NCI-H1694 (cell line): ENCODE measurements at places on chromosomes 4 and X.

GRCh38 chrX:133365871-133366611 lies 49.2 kb downstream of the GPC4 start:
- no peak for DNase-seq

GRCh38 chr4:142703694-142704309 lies 142.3 kb downstream of the INPP4B start:
- DNase-seq: no peak

GRCh38 chr4:36549252-36549651 lies 267.8 kb downstream of the DTHD1 start:
- no peak for DNase-seq

GRCh38 chr4:15848191-15848842 lies 70.2 kb downstream of the CD38 start:
- DNase-seq: no peak

DNA sequence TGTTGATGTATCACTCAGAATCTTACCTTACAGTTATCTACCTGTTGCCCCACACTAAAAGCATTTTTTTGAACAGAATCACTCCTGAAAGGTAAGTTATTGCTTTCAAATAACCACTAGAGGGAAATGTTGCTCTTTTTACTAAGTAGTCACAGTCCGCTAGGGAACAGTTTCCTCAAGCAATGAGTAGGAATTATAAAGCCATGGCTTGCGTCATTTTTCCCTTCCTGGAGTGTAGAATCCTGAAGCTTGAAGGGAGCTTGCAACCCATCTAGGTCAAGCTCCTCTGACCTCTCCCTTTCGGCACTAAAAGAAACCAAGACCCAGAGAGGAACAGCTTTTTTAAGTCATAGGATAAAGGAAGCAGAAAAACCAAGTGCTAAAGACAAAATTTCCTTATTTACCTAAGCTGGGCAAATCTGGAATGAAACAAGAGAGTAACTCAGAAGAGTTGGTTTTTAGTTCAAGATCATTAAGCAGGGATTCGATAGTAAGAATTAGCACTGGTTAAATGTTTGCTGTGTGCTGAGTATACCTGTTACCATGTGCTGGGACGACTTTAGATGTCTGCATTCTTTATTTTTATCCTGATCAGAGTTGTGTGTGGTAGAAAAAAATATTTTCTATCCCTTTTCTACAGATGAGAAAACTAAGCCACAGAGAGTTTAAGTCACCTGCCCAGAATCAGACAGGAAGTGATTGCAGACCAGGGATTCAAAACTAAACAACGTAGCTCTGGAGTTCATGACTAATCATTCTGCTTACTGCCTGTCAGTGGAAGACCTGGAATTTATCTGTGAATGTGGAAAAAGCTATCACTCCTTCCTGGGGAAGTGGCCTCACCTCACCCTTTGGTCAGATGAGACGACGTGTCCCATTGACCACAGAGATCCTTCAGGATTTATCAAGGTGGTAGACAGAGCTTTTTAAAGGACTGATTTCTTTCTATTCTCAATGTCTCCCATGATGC lies 631.5 kb downstream of the RAB28 start:
- no peak for DNase-seq

DNA sequence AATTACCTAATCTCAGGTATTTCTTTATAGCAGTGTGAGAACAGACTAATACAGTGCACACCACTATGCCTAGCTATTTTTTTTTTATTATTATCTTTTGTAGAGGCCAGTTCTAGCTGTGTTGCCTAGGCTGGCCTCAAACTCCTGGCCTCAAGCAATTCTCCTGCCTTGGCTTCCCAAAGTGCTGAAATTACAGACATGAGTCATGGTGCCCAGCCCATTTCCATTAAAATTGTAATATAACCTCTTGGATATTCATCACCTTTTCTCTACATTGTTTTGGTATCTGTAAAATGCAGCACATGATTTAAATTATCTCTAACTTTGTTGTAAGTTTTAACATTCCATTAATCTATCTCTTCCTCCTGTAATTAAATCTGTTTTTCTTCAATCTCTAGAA lies 2052.9 kb downstream of the ARAP2 start:
- DNase-seq: no peak

DNA sequence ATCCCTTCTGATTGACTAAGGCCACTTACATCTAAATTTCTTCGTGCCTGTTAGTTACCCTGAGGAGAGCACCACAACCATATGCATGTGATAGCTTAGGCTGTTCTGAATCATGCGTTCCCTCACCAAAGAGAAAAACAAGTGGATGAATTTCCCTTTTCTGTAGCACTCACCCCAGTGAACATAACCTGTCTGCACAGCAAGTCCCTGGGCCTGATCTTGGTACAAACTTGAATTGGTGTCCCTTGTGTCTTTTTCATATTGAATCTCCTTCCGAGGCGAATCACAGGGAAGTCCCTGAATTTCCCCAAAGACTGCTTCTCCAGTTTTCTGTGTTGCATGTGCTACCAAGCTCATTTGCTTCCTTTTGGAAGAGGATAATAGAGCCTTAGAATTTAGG lies 100.4 kb downstream of the KLHL8 start:
- no peak for DNase-seq

- DNase-seq: no peak
Measured at GRCh38 chr4:168353746-168354145, 35.2 kb upstream of the DDX60 start.

DNA sequence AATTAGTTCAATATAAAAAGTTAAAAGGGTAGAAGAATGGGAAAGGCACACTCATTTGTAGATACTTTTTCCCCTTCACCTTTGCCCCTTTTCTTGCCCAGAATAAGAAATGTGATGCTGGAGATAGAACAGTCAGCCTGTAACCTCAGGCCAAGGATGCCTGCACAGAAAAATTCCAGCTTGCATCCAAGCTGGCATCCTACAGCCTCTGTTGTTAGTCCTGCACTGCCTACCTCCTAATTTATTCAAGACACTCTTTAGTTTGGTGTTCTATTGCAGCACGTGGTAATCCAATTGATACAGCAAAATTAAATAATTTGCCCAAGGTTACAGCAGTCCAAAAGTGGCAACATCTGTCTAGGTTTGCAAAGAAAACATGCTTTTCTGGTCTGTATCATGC lies 9.7 kb upstream of the USO1 start:
- no peak for DNase-seq

- DNase-seq: no peak
Measured at GRCh38 chr4:8643986-8644385, 51.4 kb downstream of the CPZ start.

GRCh38 chr4:172481802-172482508 lies 668.8 kb downstream of the GALNTL6 start:
- DNase-seq: no peak

- no peak for DNase-seq
Measured at GRCh38 chr4:99324979-99325378, 3.8 kb upstream of the ADH1B start.

DNA sequence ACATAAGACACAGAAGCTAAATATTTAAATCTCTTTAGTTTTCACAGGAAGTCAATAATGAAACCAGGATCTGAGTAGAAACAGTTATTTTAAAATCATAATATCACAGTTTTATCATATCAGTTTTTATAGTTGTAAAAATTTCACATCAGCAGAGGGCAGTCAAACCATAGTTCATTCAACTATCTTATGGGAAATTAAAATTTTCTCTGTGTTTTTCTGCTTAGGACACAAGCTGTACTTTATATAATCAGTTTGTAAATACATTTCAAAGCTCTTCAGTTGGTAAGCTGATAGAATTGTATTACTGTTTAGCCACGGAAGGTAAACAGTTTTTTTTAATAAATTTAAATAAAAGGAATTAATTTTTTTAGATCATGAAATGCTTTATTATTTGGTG lies 204.8 kb upstream of the NUDT6 start:
- no peak for DNase-seq

GRCh38 chrX:124338733-124339514 lies 6.5 kb downstream of the TEX13D start:
- no peak for DNase-seq

GRCh38 chr4:187795737-187796136 lies 199.8 kb upstream of the ZFP42 start:
- DNase-seq: no peak

DNA sequence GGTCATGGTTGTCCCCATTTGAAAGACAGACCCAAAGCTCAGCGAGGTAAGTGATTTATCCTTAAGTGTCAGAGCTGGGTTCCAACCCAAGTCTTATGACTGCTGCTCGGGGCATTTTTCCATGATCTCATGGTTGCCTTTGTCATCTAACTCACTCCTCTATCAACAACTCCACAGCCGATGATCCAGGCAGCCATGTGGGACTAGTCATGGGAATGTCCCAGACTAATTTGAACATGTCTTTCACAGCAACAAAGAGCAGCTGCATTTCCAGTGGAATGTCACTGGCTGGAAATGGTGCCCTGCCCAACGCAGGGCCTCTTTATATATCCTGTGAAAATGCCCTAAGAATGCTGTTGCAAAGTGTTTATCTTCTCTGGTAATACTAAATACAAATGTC lies 284.8 kb upstream of the PPARGC1A start:
- DNase-seq: no peak

DNA sequence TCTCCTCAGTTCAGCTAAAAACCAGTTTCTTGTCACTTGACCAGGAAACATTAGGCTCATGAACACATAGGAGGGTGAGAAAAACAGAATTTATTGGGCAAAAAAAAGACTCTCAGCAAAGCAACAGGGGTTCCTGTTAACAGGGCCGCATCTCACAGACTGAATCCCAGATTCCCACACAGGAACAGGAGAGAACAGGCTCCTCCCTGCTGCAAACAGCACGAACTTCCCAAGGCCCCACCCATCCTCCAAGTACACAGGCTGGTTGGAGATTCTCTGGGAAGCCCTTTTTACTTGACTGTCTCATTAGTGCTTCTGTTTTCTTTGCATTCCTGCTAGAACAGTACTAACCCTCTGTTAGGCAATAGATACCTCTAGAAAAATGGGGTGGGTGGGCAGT lies 52.4 kb upstream of the IL21 start:
- DNase-seq: no peak

DNA sequence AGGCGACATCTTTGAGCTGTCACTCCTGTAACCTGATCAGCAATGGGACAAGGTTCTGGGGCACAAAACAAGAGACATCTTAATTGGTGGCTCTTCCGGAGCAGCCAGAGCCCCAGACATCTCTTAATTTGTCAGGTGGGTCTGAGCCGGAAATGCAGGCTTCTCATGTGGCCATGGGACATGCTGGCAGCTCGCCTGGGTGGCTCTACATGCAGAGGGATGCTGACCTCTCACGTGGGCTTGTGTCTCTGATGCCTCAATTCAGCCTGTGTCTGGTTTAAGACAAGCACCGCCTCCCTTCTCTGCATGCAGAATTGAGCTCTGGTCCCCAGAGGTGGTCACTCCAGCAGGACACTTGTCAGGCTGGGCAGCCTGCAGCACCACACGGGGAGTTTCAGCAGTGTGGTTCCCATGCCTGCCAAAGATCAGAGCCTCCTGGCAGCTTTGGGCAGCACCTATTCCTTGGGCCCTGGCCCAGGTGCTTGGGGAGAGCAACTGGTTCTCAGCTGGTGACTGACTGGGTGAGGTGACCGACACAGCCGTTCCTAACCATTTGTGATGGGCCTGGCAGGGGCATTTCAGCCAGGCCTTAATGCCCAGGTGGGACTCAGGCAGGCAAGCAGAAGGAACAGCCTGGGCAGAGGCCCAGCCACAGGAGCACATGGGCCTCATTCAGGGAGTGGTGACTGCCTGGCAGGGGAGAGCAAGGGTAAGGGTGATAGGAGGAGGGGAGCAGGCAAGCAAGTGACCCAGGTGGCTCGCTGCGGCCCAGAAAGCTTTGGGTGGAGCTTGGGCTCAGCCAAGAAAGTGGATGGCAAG lies 53.4 kb downstream of the HMX1 start:
- no peak for DNase-seq

- DNase-seq: no peak
Measured at GRCh38 chr4:144208074-144208473, 67.6 kb upstream of the GYPA start.

DNA sequence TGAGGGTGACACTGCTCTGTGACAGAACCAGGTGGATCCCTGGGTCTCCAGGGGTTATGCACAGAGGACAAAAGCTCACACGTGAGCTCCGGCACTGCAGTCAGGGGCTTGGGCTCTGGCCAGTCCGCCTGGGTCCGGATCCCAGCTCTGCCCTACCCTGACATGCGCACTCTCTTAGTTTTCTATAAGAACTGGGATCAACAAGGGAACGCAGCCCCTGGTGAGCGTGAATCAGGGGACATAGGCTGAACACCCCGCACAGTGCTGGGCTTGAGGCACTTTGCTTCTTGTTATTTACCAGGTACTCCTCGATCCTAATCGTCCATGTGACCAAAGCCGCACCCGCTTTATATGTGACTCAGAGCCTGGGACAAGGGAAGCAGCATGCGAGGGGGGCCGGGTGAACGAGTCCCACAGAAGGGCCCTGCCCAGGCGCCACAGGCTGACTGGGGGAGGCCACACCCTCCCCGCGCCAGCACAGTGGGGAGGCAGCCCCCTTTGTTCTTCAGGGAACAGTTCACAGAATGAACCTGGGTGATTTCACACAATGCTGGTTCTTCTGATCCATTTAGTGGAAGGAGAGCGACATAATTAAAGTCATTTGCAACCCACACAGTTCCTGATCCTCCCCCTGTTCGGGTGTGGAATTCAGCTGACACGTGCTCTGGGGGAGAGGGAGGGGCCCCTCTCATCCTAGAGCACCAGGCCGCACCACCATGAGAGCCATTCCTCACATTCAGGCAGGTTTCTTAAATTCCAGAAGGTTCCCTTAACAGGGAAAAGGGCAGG lies 55.5 kb downstream of the WFS1 start:
- no peak for DNase-seq

- no peak for DNase-seq
Measured at GRCh38 chr4:41297832-41298231, 41.1 kb downstream of the UCHL1 start.

GRCh38 chr4:40183615-40184411 lies 13.0 kb upstream of the RHOH start:
- no peak for DNase-seq

- no peak for DNase-seq
Measured at GRCh38 chrX:39398215-39398962, 597.1 kb downstream of the MID1IP1 start.
